ENCODE measurements at places on chromosomes 3 and 15. TPM values are rescaled to one million over a fixed set of nuclear protein-coding genes. Genes with fewer than 3 reads are reported as not detected.
A peak's percentile ranks its signal among the peaks of the same experiment; 100 is the strongest.

GRCh38 chr15:57382969-57383368 is 6.7 kb downstream of the CGNL1 start:
- DNase-seq, result no peak
- H3K27me3 ChIP-seq, result no peaks in the 10 kb centered on the region
- no peaks in the 10 kb centered on the region for H3K36me3 ChIP-seq
- H3K4me1 ChIP-seq, result no peaks in the 10 kb centered on the region
- no peak overlapping the region for H3K27ac ChIP-seq

- no peak overlapping the region for H3K27ac ChIP-seq
- no peak for DNase-seq
- no peaks in the 10 kb centered on the region for H3K27me3 ChIP-seq
- H3K4me1 ChIP-seq, result peaks cover 28% of the 10 kb centered on the region
- no peak overlapping the region for H3K4me3 ChIP-seq
- H3K36me3 ChIP-seq, result no peaks in the 10 kb centered on the region
Observed at GRCh38 chr3:73021301-73021835, 24.8 kb downstream of the PPP4R2 start.

GRCh38 chr3:58622436-58622835 is 44.1 kb downstream of the FAM3D start:
- H3K4me3 ChIP-seq, result no peak overlapping the region
- no peaks in the 10 kb centered on the region for H3K36me3 ChIP-seq
- DNase-seq, result no peak
- H3K27me3 ChIP-seq, result no peaks in the 10 kb centered on the region

DNA sequence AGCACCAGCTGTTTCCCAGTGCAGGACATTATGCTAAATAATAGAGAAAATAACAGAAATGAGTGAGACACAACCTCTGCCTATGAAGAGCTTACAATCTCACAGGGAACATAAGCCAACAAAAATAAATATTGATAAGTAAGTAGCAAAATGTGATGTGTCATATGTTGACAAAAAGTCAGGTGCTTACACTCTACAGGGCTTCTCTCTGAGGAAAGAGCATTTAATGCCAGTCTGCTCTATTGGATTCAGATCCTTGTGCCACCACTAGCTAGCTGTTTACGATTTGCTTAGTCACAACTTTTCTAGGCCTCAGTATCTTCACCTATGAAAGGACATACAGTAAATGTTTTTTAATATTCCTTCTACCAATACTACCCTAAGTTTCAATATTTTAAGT is 500.9 kb upstream of the NAALADL2 start:
- no peak overlapping the region for H3K27ac ChIP-seq
- no peak for DNase-seq
- no peaks in the 10 kb centered on the region for H3K36me3 ChIP-seq
- no peaks in the 10 kb centered on the region for H3K4me1 ChIP-seq

DNA sequence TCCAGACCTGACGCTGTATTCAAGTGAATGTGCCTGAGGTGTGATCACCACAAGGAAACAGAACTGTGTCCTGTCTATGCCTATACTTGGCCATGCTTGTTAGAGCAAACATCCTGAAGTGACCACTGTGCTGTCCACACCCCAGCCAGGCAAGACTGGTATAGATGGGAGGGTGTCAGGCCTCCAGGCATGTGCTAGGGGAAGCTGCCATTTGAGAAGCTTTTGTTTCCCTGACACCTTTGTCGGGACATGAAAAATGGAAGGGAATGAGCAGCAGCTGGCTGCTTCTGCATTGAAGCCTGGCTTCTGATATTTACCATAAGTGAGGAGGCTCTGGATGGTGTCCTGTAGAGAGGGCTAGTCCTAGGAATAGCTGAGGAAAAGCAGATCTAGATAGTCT is 106.2 kb downstream of the CPNE4 start:
- H3K27me3 ChIP-seq, result no peaks in the 10 kb centered on the region
- no peaks in the 10 kb centered on the region for H3K4me1 ChIP-seq
- H3K36me3 ChIP-seq, result no peaks in the 10 kb centered on the region
- no peak for DNase-seq
- H3K27ac ChIP-seq, result no peak overlapping the region

GRCh38 chr3:153219146-153219545 is 57.1 kb downstream of the RAP2B start:
- no peaks in the 10 kb centered on the region for H3K27me3 ChIP-seq
- no peak for DNase-seq
- no peak overlapping the region for H3K4me3 ChIP-seq
- no peaks in the 10 kb centered on the region for H3K36me3 ChIP-seq
- no peak overlapping the region for H3K27ac ChIP-seq

DNA sequence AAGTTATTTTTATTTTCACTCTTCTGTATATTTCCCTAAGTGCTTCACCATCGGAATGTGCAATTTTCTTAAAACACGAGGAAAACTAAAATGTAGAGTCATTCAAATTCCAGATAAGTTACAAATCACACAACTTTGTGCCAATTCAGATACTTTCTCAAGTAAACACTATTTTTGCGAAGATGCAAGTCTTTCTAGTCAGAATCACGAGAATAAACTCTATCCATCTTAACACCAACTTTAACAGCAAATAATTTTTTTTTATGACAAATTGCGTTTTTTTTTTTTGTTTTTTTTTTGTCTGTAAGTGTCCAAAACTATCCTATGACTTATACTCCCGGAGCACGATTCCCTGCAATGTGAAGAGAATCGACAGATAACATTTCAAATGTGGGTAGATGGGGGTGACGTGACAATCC is 1.3 kb downstream of the STAG1 start:
- peak overlapping the region; percentile 64 for H3K4me3 ChIP-seq
- DNase-seq, result no peak
- peak overlapping the region; percentile 97 for H3K27ac ChIP-seq
- H3K27me3 ChIP-seq, result no peaks in the 10 kb centered on the region
- peaks cover 35% of the 10 kb centered on the region for H3K4me1 ChIP-seq
- no peaks in the 10 kb centered on the region for H3K36me3 ChIP-seq

- no peak overlapping the region for H3K4me3 ChIP-seq
- no peak overlapping the region for H3K27ac ChIP-seq
- H3K4me1 ChIP-seq, result no peaks in the 10 kb centered on the region
- no peaks in the 10 kb centered on the region for H3K27me3 ChIP-seq
- no peak for DNase-seq
- no peaks in the 10 kb centered on the region for H3K36me3 ChIP-seq
Observed at GRCh38 chr3:40731445-40731844, 206.7 kb downstream of the ZNF621 start.

GRCh38 chr3:171956705-171957104 is 82.7 kb upstream of the FNDC3B start:
- no peaks in the 10 kb centered on the region for H3K4me1 ChIP-seq
- no peaks in the 10 kb centered on the region for H3K36me3 ChIP-seq
- H3K27me3 ChIP-seq, result no peaks in the 10 kb centered on the region
- no peak for DNase-seq
- H3K27ac ChIP-seq, result no peak overlapping the region
- H3K4me3 ChIP-seq, result no peak overlapping the region

DNA sequence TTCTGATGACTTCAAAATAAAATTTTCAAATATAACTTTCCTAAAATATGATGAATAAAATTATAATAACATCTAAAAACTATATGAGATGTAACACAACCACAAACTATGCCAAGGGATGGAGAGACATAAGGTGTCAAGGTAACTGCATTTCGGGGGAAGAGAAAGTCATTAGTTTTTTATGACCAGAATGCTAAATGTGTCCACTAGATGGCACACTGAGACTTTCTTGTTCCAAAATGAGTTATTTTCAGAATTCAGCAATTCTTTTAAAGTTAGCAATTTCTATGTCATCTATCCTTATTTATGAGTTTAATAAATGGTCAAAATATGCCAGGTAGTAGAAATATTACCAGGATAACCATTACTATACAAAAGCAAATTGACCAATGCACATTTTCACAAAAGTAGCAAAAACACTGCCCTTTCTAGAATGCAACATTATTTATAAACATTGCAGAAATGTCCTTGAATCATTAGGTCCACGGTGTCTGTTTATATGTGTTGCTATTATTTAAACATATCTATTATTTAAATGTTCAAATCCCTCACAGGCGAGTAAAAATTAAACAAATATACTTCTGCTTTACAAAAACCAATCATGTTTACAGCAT is 374.2 kb downstream of the PLCL2 start:
- no peaks in the 10 kb centered on the region for H3K27me3 ChIP-seq
- H3K4me3 ChIP-seq, result no peak overlapping the region
- no peak for DNase-seq

GRCh38 chr3:134337511-134338200 is 36.6 kb downstream of the AMOTL2 start:
- H3K4me1 ChIP-seq, result no peaks in the 10 kb centered on the region
- DNase-seq, result no peak
- no peak overlapping the region for H3K27ac ChIP-seq
- H3K36me3 ChIP-seq, result no peaks in the 10 kb centered on the region
- H3K27me3 ChIP-seq, result no peaks in the 10 kb centered on the region

DNA sequence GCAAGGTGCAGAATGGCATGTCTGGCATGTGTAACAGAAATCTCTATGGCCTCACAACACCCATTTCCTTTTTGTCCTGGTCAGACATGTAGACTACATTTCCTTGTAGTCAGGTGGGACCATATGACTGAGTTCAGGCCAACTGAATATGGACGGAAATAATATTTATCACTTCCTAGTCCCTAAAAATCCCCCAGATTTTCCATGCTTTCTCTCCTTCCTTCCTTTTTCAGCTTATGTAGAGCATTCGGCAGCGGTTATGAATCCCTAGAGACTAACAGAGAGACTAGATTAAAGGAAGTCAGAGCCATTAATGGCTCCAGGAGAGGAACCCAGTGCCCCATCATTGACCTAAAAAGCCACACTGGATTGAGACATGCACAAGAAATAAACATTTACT is 35.8 kb downstream of the SLC9A9 start:
- H3K27me3 ChIP-seq, result no peaks in the 10 kb centered on the region
- no peaks in the 10 kb centered on the region for H3K4me1 ChIP-seq
- no peak overlapping the region for H3K27ac ChIP-seq
- DNase-seq, result no peak
- no peaks in the 10 kb centered on the region for H3K36me3 ChIP-seq

GRCh38 chr15:96699871-96700401 is 369.4 kb downstream of the NR2F2 start:
- H3K4me3 ChIP-seq, result no peak overlapping the region
- no peaks in the 10 kb centered on the region for H3K36me3 ChIP-seq
- no peaks in the 10 kb centered on the region for H3K4me1 ChIP-seq
- H3K27ac ChIP-seq, result no peak overlapping the region
- DNase-seq, result no peak
- no peaks in the 10 kb centered on the region for H3K27me3 ChIP-seq

DNA sequence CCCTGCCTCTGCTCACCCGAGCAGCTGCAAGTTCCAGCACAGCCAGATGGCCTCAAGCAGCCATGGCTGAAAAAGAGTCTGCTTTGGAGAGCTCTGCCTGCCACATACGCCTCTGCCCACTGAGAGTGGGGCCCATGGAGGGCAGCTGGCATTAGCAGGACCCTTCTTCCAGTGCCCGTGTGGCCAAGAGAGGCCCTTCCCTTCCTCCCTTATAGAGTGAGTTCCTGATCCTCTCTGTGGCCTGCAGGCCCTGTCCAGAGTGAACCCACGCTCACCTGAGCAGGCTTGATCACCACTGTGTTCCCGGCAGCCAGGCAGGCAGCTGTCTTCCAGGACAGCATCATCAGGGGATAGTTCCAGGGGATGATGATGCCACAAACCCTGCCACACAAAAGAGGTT is 41.4 kb upstream of the SLC41A3 start:
- H3K4me1 ChIP-seq, result no peaks in the 10 kb centered on the region
- peak; percentile 22 for DNase-seq
- no peaks in the 10 kb centered on the region for H3K36me3 ChIP-seq
- H3K27me3 ChIP-seq, result no peaks in the 10 kb centered on the region
- H3K4me3 ChIP-seq, result no peak overlapping the region

The MYO5C gene
- total RNA-seq, result 52.8 TPM

The IRAK2 gene
- 17.3 TPM for total RNA-seq

The GPR149 gene
- not detected for total RNA-seq

The PLSCR5 gene
- not detected for total RNA-seq

The NANOGP8 gene
- total RNA-seq, result 1.5 TPM

The PYGO1 gene
- total RNA-seq, result 2.5 TPM

The LMCD1 gene
- 16.0 TPM for total RNA-seq
